ENCODE measurements at places on chromosomes 6 and 20. TPM values are rescaled to one million over a fixed set of nuclear protein-coding genes. Genes with fewer than 3 reads are reported as not detected.

Gene PKIB
- total RNA-seq: not detected

Gene FUT9
- total RNA-seq: 0.02 TPM

Gene C6orf58
- not detected for total RNA-seq

Gene CDH4
- total RNA-seq: 0.04 TPM

Gene DEF6
- 1.8 TPM for total RNA-seq

Gene PLG
- total RNA-seq: not detected

Measured in heart left ventricle (tissue), 16 donors.